Activated CD4-positive, CD25-positive, alpha-beta regulatory T cell treated with anti-CD3 and anti-CD28 coated beads, Interleukin-2, amount 50 U/mL, for 16 hours (primary cell): ENCODE measurements at places on chromosomes 1 and 21.

GRCh38 chr1:98417820-98418219 is 243.7 kb upstream of the SNX7 start:
- DNase-seq, result no peak

GRCh38 chr1:43545695-43546387 is 15.2 kb downstream of the PTPRF start:
- DNase-seq, result no peak

- DNase-seq, result no peak
These were observed 10.9 kb downstream of the DOP1B start for GRCh38 chr21:36167541-36167940.

DNA sequence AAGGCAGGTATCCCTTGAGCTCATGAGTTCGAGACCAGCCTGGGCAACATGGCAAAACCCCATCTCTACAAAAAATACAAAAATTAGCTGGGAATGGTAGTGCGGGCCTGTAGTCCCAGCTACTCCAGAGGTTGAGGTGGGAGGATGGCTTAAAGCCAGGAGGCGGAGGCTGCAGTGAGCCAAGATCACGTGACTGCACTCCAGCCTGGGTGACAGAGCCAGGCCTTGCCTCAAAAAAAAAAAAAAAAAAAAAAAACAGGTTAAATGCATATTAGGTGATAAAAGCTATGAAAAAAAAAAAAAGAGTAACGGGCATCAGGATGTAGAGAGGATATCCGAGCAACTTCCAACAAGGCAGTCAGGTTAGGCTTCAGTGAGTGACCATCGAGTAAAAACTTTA is 2.8 kb upstream of the SRRM1 start:
- no peak for DNase-seq

- DNase-seq, result no peak
These were observed 11.2 kb upstream of the CLDN8 start for GRCh38 chr21:30227128-30227527.

DNA sequence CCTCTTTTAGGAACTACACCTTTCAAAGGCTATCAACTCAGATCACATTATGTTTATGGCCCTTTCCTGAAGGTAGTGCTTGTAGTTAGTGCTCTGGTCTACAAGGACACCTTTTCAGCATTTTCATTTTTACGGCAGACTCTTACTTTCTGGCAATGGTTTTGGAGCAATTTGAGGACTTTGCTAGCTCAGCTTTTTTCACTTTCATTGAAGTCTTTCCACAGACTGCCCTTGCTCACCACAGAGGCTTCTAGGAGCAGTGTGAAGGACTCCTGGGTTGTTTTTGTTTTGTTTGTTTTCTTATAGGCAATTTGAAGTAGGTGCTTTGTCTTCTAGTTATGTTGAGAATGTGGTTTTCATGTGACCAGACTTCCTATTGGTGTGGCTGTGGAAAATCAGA is 43.1 kb downstream of the CD55 start:
- no peak for DNase-seq

DNA sequence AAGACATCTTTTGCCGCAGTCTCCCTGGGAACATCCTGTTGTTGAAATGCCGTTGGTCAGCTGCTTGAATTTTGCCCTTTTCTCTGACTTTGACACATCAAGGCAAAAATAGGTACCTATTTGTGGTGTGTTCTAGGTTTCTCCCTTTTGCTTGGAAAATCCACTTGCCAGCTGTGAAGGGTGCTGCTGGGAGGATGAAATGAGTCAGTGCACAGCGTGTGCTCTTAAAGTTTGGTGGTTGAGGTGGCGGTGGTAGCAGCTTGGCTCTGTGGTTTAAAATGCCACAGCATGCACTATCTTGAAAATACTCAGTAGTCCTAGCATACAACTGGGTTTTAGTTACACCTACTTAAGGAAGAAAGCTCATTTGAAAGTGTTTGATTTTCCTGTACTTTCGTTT is 183.8 kb downstream of the DHRS3 start:
- no peak for DNase-seq

GRCh38 chr1:21623410-21623961 is 45.7 kb downstream of the RAP1GAP start:
- DNase-seq, result no peak

DNA sequence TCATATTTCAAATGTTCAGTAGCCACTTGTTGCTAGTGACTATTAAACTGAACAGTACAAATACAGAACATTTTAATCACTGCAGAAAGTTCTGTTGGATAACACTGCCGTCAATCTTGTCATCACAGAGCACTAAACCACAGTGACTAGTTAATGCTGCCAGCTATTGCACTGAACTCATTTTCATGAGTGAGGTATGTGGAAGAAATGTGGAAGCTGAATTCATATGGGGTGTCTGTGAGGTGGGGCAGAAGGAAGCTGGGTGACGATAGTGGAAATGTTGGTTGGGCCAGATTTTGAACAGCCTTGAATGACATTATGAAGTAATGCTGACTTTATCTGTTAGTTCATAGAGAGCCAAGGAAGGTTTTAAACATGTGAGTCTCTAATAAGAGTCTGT is 49.6 kb downstream of the OSBPL9 start:
- no peak for DNase-seq

GRCh38 chr1:15210651-15211375 is 36.2 kb upstream of the FHAD1 start:
- no peak for DNase-seq

DNA sequence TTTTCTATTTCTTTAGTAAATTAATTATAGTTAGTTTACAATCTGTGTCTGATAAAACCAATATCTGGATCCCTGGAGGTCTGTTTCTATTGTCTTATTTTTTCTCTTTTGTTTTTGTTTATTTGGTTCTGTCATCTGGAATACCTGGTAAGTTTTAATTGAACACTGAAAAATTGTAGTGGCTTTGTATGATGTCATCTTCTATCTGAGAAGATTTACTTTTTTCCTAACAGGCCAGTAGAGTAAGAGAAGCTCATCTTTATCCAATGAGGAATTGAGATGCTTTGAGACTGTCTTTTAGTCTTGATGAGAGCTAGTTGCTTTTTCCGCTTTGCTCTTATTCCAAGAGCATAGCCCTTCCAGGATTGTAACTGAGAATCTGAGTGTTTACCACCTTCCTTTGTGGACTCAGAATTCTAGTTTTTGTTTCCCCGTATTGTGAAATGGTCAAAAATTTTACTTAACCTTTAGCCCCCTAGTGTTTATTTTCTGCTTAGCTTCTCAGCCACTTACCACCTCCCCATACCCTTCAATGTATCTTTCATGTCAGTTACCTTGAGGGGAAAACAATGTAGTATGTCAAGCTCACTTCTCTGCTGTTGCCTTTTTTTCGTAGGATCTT is 25.0 kb downstream of the PTGFRN start:
- no peak for DNase-seq

DNA sequence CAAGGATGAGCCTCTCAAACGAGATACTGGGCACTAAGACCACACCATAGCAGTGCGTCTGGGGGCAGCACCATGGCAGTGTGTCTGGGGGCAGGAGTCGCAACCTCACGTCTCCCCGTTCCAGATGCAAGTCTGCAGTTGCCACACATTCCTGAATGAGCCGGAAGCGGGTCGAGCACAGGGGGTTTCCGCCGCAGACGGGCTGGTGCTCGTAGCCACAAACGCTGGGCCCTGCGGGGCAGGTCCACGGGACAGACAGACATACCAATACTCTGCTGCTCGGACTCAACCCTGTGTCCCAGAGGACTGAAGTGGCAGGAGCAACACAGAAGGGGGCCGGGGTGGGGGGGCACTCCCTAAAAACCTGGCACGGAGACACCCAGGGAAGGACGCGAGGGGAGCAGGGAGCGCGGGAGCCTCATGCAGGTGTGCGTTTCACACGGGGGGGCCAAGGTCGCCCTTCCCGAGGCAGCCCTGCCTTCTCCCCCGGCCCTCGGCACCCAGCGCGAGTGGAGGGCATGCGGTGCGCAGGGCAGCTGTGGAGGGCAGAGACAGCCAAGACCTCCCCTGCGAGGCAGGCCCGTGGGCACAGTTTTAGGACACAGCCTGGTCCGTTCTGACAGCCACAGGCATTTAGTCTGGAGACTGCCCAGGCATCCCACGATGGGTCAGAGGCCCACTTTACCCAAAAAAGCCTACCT is 24.5 kb downstream of the PTTG1IP start:
- no peak for DNase-seq

DNA sequence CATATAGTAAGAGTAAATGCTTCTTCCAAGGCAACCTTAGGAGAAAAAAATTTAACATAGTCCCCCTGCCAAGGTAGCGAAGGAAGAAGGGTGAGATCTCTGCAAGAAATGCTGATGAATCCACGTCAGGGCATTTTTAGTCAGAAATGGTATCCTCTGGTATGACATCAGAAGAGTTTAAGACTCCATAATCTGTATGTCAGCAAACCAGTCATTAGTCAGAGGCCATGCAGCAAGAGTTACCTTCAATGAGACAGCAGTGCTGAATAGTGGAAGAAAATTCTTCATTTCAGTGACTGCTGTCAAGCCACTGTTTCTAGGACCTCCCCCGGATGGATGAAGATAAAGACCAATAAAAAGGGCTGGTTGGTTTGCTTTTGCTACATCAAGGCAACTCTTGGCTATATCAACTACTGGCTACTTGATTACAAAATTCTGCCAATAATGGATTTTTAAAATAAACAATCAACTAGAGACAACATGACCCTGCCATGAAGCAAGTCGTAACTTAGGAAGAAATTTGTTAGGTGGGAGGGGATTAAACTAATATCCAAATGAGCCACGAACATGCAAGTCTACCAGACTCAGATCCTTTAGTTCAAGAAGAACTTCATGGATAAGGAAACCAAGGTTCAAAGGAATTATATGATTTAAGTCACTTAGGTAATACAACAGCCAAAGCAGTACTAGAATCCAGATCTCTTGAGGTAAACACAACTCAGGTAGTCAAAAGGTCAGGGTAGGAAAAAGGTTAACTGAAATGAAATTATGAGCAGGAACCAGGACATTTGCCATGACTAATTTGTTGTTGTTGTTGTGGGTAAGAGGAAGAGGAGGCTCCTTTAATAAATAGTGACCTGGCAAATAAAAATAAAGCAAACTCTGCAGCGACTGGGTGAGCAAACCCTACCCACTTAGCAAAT is 25.6 kb upstream of the GUCA2A start:
- no peak for DNase-seq

- no peak for DNase-seq
These were observed 68.2 kb downstream of the CLSTN1 start for GRCh38 chr1:9755441-9755995.

GRCh38 chr21:33026878-33027400 is 1.2 kb downstream of the OLIG2 start:
- no peak for DNase-seq

DNA sequence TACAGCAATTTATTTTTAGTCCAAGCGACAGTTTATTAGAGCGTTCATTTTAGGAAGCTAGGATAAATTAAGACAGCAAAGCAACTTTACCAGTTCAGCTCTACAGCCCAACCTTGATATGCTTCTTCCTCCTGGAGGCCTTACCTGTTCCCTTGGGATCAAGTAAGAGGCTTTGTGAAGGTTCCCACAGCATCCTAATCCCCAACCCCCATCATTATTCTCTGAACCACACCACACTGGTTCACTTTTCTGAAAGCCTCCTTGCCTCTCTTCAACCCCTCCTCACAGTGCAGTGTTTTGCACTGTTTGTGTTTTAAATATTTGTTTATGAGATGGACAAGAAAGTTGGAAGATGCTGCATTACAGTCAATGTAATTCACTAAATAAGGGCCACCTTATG is 126.3 kb upstream of the CXADR start:
- no peak for DNase-seq

GRCh38 chr1:94629259-94630181 is 88.0 kb upstream of the F3 start:
- DNase-seq, result no peak

DNA sequence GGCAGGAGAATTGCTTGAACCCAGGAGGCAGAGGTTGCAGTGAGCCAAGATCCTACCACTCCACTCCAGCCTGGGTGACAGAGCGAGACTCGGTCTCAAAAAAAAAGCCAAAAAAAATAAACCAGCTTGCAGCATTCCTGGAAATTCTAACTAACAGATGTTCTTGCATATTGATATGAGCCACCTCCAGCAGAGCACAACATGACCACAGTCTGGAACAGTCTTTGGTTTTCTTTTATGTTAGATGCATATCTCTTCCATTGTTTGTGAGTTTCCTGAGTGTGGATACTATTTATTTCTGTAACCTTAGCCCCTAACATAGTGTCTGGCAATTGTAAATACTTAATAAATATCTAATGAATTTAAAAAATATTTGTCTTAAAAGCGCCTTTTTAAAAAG is 23.9 kb downstream of the IFNAR1 start:
- DNase-seq, result no peak

GRCh38 chr1:45843474-45843905 is 40.1 kb downstream of the MAST2 start:
- DNase-seq, result no peak

GRCh38 chr1:82947278-82947677 is 1051.7 kb downstream of the TTLL7 start:
- no peak for DNase-seq

GRCh38 chr1:86938450-86938849 is 24.0 kb downstream of the HS2ST1 start:
- no peak for DNase-seq

DNA sequence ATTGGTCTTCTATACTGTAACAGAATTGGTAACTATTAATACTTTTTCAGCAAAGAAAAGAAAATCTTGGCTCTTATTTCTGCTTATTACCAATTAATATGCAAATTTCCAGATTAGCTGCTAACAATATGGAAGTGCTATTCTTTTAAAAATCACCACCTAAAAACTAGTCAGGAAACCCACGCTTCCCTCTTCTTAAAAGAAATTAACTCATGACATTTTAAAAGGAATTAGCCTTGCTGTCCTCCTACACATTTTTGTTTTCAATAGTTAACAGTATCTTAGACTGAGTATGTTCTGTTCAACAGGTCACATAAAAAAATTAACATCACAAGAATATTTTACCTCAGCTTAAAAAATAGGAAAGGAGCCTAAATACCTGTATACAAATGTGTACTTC is 27.3 kb downstream of the ABL2 start:
- DNase-seq, result no peak

DNA sequence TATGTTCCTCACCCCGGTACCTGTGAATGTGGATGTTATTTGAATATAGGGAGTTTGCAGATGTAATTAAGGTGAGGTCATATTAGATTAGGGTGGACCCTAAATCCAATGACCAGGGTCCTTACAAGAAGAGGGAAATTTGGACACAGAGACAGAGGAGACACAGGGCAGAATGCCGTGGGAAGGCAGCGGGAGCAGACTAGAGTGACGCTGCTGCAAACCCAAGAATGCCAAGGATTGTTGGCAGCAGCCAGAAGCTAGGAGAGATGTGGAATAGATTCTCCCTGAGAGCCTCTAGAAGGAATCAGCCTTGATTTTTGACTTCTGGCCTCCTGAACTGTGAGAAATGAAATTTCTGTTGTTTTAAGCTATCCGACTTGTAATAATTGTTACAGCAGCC is 53.6 kb downstream of the SPATA46 start:
- no peak for DNase-seq

GRCh38 chr1:27149084-27149761 is 5.7 kb downstream of the SLC9A1 start:
- DNase-seq, result no peak

GRCh38 chr1:183859119-183859518 is 54.2 kb downstream of the RGL1 start:
- DNase-seq, result no peak

DNA sequence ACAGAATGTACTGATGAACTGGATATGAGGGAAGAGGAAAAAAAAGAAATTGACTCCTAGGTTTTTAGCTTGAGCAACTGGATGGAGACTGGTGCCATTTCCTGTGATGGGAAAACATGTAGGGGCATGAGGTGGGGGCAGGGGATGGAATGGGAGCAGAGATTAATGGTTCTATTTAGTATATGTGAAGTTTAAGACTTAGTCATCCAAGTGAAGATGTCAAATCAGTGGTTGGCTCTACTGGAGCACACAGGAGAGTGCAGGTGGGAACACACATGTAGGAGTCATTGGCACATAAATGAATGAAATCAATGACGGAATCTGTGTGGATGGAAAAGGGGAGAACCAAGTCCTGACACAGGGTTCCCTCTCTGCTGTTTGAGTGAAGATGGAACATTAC is 224.4 kb upstream of the COA6 start:
- no peak for DNase-seq
